ENCODE measurements at places on chromosomes 3 and 15.

GRCh38 chr3:36908647-36909180 is 36.1 kb downstream of the TRANK1 start:
- no peak for DNase-seq

- DNase-seq = no peak
Observed at GRCh38 chr3:148727231-148727630, 29.5 kb downstream of the AGTR1 start.

DNA sequence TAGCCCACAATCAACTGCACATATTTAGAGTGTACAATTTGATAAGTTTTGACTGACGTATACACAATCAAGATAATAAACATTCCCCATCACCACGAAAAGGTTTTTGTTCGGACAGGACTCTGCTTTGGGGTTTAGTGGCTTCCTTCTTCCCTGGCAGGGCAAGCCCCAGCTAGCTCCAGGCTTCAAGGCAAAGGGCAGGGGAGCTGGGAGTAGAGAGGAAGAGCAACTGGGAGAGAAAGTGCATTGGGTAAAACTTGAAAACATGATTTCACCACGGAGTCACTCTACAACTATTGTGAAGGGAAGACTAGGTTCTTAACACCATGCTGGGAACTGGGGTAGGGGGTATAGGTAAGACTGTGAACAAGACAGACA is 185.1 kb upstream of the UBE2E1 start:
- DNase-seq = no peak

DNA sequence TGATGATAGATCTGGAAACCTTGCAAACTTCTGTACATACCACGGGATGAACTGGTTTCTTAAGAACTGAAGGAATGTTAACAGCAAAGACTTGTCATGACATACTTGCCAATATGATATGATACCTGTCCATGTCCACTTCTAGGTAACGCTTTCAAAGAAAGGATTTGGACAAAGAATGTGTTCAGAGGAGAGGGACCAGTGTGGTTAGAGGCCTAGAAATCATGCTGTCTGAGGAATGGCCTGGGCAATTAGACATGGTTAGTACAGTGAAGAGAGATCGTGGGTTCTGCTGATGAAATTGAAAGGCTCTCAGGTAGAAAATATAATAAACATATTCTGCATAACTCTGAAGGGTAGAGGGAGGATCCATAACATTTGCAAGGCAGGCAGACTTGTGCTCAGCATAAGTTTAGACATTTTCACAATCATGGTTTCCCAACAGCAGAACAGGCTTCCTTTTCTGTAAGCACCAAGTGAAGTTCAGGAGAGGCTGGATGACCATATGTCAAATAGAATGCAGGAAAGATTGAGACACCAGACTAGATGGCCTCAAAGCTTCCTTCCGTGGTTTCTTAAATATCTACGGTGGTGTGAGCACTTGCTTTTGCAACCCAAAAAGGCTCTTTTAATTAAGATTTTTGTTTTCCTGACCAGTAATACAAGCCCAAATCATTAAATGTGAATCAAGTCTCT is 39.9 kb downstream of the TGFBR2 start:
- no peak for DNase-seq

DNA sequence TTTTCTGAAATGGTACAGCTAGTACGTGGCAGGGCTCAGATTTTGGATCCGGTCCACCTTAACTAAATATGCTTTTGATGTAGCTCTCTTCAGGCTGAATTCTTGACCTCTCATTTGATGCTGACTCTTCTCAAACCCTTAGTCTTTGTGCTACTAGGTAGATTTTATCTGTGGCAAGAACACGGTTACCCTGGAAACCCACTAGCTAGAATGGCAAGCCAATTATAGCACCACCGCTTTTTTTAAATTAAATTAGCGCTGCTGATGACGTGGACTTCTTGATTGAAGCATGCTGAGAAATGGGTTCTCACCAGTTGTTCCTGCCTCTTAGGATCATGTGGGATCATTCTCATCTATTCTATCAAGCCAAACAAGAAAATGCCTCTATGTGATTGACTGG is 421.5 kb downstream of the LPP start:
- no peak for DNase-seq

- no peak for DNase-seq
Observed at GRCh38 chr3:14401692-14402303, 608 bp upstream of the SLC6A6 start.

DNA sequence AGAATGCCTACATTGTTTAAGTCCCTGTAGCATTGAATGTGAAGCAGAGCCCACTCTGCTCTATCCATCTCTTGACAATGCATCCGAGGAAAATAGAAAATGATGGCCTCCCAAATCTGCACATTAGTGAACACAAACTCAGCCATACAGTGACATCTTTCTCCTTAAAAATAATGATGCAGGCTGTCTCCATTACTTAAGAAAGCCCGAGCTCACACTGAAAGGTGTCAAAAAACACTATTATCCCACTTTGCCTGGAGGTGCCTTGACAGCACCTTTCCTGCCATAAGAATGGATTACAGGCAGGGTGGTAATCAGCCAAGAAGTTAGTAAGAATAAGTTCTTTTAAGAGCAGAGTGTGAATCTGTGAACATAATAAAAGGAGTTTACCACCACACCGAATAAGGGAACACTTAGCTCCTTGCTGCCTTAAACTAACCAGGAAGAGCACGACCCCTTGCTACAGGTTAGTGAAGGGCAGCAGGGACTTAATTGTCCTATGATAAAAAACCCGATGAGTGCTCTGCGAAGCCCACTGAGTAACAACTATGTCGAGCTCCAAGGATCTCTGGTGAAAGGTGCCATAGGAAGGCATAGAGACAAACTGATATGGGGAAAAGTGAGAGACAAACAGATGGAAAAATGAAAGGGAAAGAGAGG is 123.2 kb upstream of the TUSC7 start:
- no peak for DNase-seq

- no peak for DNase-seq
Observed at GRCh38 chr3:193883551-193883950, 252.4 kb upstream of the HES1 start.

DNA sequence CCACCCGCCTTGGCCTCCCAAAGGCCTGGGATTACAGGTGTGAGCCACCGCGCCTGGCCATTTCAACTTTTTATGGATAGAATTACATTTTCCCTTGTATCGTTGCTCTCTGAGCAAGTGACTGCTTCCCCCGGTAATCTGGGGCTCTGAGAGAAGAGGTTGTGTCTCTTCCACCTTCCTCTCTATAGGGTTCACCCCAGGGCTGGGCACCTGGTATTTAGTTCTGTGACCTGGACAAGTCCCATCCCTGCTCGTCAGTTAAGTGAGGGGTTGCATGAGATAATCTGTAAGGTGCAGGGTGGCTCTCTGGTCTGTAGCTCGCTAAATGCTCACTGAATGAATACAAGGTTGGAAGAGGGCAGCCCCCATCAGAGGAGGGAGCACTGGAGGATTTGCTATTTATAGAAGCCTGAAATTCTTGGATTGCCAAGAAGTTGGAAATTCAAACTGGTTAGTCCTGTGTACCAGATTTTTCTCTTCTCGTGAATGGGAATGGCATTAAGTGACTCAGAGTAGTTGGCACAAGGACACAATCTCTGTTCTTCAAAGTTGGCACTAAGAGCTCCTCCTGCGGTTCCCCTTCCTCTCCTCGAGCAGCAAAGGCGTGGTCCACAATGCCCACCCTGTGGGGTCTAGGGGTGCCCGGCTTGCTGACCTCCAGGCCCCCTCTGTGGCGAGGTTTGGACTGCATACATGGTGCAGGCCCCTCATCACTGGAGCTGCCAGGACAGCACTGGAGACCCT is 68.1 kb upstream of the DLG1 start:
- DNase-seq = no peak

- no peak for DNase-seq
Observed at GRCh38 chr3:117355566-117355965, 646.0 kb downstream of the TUSC7 start.

- DNase-seq = no peak
Observed at GRCh38 chr3:12741209-12741608, 17.9 kb downstream of the TMEM40 start.

DNA sequence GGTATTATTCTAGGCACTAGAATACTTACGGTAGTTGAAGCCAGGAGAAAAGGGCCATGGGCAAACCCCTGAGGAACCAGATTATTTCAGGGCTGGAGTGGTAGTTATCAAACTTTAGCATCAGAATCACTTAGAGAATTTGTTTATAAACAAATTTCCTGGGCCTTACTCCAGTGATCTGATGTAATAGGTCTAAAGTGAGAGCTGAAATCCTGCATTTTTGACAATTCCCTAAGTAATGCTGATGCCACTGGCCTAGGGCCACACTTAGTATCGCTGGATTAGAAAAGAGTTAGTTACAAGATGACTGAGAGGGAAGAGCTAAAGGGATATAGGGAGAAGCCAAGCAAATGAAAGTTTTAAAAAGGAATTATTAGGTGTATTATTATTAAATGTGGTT is 412.5 kb upstream of the THRB start:
- no peak for DNase-seq

DNA sequence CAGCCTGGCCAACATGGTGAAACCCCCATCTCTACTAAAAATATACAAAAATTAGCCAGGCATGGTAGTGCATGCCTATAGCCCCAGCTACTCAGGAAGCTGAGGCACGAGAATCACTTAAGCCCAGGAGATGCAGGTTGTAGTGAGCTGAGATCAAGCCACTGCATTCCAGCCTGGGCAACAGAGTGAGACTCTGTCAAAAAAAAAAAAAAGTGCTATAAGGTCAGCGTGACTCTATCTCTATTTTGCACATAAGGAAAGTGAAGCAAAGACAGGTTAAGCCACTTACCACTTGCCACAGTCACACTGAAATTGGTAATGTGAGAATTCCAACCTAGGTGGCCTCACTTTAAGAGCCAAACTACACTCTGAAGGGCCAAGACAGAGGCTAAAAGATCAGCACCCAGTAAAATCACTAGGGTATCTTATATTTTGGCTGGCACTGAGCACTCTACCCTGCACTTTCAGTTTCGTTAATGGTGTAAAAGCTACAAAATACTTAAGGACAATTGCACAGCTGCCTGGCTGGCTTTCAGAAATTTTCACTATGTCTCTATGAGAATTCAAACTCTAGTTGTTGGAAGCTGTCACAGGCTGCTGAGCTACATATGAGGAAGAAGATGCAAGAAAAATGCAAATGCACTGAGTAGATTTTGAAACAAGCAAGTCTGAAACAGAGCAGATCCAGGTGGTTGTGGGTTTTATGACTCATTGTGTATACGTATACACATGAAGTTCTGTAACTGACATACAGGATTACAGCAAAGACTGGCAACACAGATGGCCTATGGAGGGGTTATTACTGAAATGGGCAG is 32.7 kb downstream of the TRANK1 start:
- no peak for DNase-seq

DNA sequence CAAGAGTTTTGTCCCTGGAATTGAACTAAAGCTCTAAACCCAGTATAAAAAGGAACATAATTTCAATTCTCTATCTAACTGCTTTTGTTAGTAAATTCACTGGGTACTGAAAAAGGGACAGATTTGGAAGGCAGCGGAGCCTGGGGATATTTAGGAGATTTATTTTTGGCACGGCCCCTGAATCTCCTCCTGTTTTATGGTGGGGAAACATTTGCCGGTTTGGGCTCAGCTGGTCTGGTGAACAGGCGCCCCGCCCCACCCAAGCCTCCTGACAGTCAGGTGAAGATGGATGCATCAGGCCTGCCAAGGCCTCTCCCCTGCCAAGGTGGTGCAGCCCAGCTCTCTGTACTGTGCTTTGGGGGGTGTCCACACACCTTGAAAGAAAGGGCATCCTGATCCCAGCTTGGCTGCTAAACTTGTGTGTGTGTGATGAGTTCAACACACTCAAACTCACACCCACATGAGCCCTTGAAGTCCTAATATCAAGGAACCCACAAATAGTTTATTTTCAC is 46.3 kb downstream of the EBLN2 start:
- no peak for DNase-seq

- DNase-seq = no peak
Observed at GRCh38 chr15:81314378-81314777, 9.6 kb downstream of the STARD5 start.

DNA sequence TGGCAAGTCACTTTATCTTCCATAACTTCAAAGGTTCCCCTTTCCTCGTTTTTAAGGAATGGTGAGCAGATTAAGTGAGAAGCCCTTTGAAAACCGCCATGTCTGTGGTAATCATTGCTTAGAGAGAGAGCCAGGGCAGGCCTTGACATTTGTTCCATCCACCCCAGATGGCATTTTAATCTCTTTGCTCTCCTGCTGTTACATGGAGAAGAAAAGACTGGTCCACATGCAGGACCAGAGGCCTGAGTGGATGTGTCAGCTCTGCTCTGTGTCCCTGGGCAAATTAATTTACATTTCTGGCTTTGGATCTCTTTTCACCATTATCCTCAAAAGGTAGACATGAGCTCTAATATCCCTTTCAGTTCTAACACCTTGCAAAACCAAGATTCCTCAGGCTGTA is 157.3 kb upstream of the LPP start:
- DNase-seq = no peak

- DNase-seq = no peak
Observed at GRCh38 chr3:52247409-52248164, 2.0 kb downstream of the PPM1M start.

DNA sequence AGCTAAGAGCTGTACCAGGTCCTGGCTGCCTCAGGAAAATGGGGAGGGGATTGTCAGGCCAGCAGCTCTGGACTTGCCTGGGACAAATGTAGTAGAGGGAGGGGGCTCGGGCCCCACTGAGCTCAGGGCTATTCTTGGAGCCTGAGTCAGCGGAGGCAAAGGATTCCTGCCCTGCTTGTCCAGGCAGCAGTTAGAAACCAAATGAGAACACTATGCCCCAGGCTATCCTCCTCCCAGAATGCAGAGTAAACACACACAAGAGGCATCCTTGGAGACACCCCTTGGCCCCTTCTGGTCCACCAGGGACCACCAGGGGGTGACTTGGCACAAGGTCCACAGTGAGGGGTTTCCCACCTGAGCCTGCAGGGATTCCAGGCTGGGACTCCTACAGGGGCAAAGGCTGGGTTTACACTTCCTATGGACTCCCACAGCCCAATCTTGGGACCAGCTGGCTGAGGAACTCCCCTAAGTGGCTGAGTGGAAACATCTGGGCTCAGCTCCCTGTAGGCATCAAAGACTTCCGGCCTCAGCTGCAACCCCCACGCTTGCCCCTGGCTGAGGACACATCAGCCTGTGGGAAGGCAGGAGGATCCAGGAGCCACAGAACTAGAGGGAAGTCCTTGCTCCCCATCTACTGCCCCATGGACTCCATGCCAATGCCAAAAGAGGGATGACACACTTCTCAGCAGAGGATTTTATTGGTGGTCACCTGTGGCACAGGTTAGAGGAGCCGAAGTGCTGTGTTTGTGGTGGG is 3.4 kb upstream of the COL7A1 start:
- no peak for DNase-seq

- no peak for DNase-seq
Observed at GRCh38 chr3:172154768-172155664, 115.6 kb downstream of the FNDC3B start.

DNA sequence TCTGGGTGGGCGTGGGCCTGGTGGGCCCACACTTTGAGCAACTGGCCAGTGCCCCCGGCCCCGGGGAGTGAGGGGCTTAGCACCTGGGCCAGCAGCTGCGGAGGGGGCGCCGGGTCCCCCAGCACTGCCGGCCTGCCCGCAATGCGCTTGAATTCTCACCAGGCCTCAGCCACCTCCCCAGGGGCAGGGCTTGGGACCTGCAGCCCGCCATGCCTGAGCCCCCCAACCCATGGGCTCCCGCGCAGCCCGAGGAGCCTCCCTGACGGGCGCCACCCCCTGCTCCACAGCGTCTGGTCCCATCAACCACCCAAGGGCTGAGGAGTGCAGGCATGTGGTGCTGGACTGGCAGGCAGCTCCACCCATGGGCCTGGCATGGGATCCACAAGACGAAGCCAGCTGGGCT is 484.3 kb downstream of the UNC13C start:
- DNase-seq = no peak

GRCh38 chr15:89443581-89443980 is 52.8 kb downstream of the RHCG start:
- DNase-seq = no peak
